Fibroblast of villous mesenchyme (primary cell): ENCODE measurements at places on chromosomes 4 and X. TPM values are rescaled to one million over a fixed set of nuclear protein-coding genes. Genes with fewer than 3 reads are reported as not detected.
A peak's percentile ranks its signal among the peaks of the same experiment; 100 is the strongest.

Gene MEPE
- not detected in 2 replicates for total RNA-seq

Gene SCRG1
- total RNA-seq, result under 0.01 and 0.32 TPM in 2 replicates

Gene NAT8L
- under 0.01 TPM in 2 replicates for total RNA-seq

Gene MAGEB17
- total RNA-seq, result not detected in 2 replicates

Gene STAP1
- not detected in 2 replicates for total RNA-seq

Gene TRIM75
- total RNA-seq, result 0.32 TPM in 1 of 2 replicates, not detected in the other

Gene DUSP21
- not detected in 2 replicates for total RNA-seq

Gene SMR3B
- not detected in 2 replicates for total RNA-seq

Gene ADAM29
- total RNA-seq, result not detected in 2 replicates

Gene TLR10
- not detected in 2 replicates for total RNA-seq

Gene MTCP1
- 2.2 and 13.5 TPM in 2 replicates for total RNA-seq

Gene MAGED2
- total RNA-seq, result 235 and 242 TPM in 2 replicates

Gene SPANXA1
- not detected in 2 replicates for total RNA-seq

DNA sequence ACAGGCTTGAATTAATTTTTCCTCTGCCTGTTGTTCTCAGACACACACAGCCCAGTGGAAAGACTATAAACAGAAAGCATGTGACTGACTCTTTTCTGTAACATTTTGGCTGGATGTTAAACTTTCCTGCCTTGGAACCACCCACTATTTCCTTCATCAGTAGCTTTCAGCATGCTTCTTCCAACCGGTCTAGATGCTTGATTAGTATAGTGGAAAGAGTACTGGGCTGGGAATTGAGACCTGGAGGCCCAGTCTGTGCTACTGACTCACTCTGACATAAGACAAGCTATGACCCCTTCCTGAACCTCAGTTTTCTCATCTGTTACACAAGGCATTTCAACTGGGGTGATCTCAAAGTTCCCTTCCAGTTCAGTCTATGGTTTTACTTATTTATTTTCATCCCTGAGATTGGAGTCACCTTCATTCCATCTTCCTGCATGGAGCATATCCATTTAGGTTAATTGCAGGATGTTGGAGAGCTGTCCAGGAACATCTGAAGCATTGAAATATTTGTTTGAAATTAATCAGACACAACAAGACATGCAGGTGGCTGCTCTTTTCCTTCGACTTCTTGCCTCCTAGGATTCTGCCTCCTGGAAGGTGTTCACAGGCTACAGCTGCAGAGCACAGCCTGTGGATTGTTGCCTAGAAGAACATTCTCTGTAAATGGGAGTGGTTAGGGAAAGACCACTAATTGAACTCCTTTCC lies 173.4 kb downstream of the RTL9 start:
- no peak for DNase-seq

GRCh38 chrX:3143043-3143799 lies 102.0 kb downstream of the ARSF start:
- no peak for DNase-seq

DNA sequence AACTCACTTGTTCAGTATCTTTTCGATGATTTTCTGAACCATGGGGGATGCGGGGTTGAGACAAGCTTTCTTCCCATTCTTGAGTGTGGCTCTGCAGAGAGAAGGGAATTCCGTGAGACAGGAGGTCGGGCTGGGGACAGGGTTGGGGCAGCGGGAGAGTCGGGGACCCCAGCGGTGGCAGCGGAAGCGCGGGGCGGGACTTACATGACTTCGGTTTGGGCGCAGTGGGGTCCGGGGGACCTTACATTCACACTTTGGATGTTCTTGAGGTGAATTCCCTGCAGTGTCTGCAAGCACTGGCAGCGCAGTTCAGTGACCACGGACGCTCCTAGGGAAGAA lies 434 bp downstream of the CXCL3 start:
- no peak for DNase-seq

DNA sequence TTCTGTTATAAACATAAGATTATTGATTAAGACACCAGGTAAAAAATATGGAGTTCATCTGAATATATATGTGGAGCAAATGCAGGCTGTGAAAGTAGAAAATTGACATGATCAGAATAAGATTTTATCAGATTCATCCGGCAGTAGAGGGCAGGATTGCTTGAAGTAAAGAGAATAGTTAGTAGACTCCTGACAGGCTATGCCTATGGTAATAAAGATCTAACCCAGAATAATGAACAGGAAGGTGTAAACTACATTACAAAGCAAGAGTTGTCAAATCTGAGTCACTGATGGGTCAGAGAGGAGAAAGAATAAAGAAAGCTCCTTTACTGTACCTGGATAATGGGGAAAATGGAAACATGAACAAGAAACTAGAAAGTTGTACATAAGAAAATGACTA lies 20.8 kb upstream of the TMEM184C start:
- peak; percentile 29 for DNase-seq

DNA sequence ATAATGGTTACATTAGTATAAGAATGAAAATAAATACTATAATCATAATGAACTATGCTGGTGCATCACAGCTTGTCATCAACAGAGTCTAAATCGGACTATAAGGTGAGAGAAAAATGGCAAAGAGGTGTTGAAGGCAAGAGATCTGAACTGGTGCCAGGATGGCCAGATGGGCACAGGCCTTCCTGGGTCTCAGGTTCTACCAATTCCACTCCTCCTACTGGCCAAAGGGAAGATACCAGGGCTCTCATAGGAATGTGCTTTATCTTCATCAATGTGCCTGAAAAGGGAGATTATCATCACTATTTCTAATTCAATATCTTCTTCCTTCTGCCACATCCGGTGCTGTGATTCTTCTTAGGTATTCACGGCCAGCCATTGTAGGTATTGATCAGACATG lies 107.6 kb downstream of the GASK1B start:
- no peak for DNase-seq

DNA sequence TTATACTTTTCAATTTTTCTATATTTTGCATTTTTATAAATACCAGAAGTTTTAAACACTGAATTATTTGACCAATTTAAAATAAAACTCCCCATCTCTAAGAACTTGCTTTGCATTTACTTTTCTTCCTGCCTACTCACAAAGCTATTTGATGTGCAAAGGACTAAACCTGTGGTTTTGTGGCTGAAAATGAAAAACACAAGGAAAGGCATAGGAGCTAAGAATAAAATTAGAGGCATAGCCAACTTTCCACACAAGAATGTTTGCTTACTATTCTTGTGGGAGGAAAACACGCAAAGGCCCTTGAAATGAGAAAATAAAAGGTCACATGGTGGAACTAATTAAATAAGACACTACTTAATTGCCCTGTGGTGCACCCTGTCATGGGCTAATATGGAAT lies 221.2 kb downstream of the KLHL13 start:
- no peak for DNase-seq

GRCh38 chr4:6688879-6689505 lies 4.7 kb upstream of the S100P start:
- peak; percentile 93 for DNase-seq

DNA sequence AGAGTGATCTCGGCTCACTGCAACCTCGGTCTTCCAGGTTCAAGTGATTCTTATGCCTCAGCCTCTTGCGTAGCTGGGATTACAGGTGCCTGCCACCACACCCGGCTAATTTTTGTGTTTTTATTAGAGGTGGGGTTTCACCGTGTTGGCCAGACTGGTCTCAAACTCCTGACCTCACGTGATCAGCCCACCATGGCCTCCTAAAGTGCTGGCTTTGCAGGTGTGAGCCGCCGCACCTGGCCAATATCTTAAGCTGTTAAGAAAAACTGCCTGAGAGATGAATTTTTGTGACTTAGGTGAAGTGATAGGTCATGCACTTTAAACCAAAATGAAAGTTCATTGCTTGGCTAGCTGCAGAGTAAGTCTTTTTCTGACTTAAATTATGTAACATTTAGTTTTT lies 5.8 kb downstream of the KDM6A start:
- DNase-seq, result no peak

GRCh38 chr4:73258436-73258685 lies 237 bp downstream of the ANKRD17 start:
- no peak for DNase-seq

- no peak for DNase-seq
Observed at GRCh38 chrX:105101378-105101777, 119.1 kb downstream of the TEX13A start.

DNA sequence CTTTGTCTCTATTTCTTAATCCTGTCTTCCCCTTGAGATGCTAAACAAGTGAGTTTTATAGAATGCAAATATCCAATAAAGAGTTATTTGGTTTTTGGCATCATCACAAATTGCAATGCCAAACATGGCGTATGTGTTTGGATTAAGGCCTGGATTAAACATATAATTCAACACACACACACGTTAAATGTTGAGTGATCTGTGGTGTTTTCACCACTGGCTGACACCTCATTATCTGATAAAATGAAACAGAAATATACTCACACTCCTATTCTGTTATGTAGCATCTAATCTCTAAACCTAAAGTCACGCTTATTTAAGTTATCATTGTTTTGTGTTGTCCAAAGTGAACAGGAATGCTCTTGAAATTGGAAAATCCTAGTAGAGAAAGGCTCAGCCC lies 506.2 kb downstream of the FSTL5 start:
- no peak for DNase-seq
